ENCODE measurements at places on chromosomes 12 and 14.

GRCh38 chr12:5582541-5582940 is 150.6 kb downstream of the NTF3 start:
- no peak for DNase-seq

GRCh38 chr14:73732006-73732405 is 17.8 kb upstream of the PNMA1 start:
- DNase-seq: no peak

DNA sequence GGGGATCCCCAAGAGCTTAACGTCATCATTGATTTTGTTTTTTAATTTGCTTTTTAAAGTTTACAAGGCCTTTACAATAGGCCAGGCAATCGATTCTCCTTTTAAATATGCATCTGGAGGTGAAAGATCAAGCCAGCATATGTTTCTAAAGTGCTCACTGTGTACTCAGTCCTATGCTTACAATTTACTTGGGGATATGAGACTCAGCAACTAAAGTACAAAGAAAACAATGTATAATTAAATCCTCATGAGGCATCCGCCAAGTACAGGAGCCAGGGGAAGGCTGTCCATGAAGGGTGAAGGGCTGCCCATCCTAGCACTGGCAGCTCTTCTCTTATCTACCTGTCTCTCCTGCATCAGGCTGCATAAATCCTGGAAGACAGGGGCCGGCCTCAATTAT is 11.8 kb downstream of the CCDC92 start:
- no peak for DNase-seq

- no peak for DNase-seq
Observed at GRCh38 chr12:45350861-45351260, 135.0 kb downstream of the ANO6 start.

DNA sequence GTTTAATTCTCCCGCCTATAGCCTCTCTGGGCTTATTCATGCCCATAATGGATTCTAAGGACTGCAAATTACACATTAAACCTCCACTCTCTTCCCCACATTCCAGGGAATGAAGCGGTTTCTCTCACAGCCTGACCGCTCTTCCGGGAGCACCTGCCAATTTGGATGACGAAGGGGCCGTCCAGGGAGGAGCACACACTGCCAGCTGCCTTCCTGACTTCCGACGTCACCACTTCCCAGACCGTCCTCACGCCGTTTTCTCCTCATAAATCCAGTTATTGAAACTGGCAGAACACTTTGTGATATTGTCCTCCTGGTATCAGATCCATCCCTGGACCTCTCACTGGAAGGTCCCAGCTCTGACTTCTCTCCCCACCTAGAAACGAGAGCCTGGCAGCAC is 87.6 kb downstream of the GCH1 start:
- DNase-seq: no peak

- no peak for DNase-seq
Observed at GRCh38 chr14:55546212-55546874, 33.7 kb upstream of the KTN1 start.

- no peak for DNase-seq
Observed at GRCh38 chr12:49872381-49872780, 29.5 kb upstream of the BCDIN3D start.

DNA sequence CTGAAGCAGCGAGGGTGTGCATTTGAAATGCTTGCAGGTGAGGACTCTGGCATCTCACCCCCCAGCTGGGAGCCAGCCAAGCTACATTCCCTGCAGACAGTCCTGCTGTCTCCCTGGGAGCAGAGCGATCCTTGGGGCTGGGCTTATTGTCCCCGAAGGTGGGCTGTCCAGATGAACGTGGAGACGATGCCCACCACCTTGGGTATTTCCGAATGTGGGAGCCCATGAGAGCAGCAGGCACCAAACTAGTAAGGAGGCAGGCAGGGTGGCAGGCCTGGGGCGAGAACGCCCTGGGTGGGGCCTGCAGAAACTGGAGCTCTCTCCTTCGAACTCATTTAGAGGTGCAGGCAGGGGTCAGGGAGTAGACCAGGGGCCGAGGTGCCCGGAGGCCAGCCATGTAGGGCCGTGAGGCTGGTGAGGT is 18.5 kb downstream of the ZBTB42 start:
- DNase-seq: no peak

- no peak for DNase-seq
Observed at GRCh38 chr12:111034886-111035577, 114.7 kb upstream of the MYL2 start.

- DNase-seq: no peak
Observed at GRCh38 chr14:105488781-105489541, 2.1 kb upstream of the TEDC1 start.

DNA sequence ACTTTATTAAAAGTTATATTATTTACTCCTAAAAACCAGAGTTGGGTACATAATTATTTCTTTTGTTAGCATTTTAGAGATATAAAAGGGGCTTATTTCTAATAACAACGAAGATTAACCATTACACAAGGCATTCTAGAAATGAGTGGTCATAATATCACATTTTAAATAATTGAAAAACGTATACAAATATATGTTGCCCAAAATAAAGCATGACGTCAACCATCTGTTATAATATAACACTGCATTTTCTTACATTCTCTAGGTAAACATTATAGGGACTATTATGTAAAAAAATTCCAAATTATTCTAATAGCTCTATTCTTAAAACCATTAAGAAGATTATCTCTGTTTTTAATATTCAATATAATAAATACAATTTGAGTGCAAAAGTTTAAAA is 455.1 kb upstream of the GARIN6 start:
- DNase-seq: no peak

DNA sequence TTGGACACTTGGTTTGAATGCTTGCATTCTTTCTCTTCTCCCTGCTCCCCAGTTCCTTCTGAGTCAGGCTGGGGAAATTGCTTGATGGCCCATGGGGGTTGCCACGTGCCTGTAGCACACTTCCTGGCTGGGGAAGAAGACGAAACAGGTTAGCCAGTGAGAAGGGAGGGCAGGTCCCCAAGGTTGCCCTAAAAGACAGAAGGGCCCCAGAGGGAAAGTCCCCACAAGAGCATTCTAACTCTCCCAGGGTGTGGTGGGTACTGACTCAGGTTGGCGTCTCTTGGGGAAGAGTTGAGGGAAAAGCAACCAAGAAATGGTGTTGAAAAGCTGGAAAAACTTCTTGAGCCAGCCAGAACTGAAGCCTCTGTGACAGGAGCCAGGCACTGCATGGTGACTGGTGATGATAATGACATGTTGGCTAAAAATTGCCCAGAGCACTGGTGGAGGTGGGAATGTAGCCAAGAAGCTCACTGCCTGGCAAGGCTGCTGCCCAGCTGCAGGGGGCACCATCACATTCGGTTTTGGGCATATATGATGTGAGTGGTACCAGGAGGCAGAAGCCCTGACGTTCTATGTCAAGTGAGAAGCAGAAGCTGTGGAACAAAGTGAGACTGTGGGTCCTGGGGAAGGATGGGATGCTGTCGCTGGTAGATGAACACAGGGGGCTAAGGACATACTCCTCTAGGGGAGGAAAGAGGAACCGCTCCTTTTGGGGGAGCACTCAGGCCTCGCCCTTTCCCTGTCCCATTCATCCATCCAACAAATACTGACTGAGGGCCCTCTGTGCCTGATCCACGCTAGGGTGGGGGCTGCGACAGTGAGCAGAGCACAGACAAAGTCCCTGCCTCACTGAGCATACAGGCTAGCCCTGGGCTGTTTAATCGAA is 8.1 kb upstream of the RABGGTA start:
- DNase-seq: no peak

DNA sequence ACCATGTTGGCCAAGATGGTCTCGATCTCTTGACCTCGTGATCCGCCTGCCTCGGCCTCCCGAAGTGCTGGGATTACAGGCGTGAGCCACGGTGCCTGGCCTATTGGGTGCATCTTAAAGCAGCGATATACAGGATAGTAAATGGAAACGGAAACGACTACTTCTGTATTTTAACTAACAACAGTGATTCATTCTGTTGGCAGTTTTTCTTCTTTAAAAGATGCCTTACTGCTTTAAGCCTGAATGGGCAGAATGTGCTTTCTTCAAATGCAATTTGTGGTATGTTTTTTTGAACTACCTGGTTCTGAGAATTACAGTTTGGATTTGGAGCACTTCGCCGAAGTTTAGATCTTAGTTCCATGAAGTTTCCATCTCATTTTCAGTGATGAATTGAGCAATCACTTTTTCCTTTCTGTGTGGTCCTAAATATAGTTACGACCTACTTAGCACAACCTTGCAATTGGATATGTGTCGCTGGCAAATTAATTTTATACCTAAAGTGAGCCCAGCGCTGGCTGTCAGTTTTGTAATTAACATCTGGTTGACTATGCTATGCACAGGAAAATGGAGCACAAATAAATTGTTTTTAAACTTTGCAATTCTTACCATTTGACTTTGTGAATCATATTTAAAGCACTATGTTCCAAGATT is 53.6 kb upstream of the EIF5 start:
- DNase-seq: no peak

DNA sequence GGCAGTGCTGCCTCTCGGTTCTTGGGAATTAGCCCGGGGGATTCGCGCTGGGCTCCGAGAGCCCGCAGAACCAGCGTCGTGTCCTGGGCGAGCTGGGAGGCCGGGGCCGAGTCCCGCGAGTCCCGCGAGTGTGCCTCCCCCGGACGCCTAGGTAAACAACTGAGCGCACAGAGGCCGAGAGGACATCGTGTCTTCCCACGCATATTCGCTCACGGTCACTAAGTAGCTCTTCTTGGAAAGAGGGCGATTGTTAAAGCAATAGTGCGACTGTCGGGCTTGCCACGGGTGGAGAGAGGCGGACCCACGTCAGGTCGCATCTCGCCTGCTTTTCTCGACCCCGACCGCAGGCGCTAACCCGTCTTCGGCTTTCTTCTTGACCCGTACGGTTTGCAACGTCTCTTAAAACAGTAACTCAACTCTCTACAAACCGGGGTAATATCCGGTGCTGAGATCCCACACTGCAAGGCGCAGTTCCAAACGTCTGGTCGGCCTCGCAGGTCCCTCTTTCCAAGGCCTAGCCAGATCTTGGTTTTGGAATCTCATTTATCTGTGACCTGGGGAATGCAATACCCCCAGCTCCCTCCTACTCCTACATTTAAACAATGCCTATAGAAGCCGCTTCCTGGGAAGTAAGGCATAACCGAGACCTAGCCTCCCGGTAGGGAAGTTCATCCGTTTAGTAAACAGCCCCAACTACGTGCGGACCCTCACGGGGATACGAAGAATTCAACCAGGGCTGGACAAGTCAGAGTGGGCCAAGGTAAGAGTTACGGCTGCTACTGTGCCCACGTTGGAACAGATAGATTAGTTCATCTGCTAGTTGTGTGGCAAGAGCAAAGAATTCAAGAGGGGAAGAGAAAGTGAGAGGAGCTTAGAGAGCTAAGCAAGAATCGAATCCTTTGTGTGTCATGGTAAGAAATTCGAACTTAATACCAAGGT is 736 bp upstream of the PHLDA1 start:
- no peak for DNase-seq

DNA sequence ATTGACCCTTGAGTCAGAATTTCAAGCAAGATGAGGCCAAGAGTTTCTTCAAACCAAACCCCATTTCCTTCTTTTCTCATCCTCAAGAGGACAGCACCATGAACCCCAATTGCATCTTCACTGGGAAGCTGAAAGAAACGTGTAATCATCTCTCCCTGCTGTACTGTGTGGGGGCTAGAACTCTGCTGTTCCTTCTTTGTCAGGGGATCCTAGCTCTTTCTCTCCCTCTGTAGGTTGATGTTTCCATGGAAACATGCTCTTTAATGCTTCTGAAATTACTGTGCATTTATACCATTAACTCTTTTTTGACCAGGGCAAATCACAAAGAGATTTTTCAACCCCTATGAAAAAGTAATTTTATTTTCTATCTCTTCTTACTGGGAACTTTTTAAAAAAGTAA is 295.1 kb downstream of the GRIN2B start:
- DNase-seq: no peak

DNA sequence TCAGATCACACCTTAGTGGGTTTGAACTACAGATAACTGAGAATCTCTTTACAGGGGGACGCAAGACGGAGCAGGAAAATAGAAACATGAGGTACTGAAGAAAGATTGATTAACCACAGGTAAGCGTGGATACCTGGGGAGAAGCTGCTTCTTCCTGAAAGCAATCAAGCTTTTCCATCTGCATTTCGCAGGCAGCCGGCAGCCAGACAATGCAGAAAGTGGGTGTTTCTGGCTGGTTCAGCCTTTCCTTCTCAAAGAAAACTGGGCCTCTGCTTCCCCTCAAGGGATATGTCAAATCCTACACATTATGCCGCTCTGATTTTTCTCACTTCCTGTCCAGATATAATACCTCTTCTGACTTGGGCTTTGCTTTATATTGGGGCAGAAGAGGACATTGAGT is 39.1 kb upstream of the PPFIA2 start:
- DNase-seq: no peak

GRCh38 chr12:27779416-27779919 is 565 bp upstream of the KLHL42 start:
- DNase-seq: no peak

DNA sequence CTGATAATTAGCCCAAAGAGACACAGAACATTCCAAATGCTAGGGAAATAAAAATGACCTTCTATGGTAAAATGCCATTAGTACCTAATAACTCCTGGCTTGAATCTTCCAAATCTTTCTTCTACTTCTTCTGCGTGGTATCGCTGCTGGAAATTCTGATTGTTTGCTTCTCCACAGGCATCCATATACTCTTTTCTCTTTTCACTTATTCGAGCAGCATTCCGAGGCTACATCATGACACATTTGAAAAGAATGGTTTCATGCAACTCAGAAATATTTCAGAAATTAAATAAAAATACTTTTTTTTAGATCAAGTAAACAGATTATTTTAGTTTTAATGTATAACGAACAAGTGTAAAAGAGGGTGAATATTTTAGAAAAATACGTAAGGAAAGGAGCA is 18.9 kb downstream of the ZCCHC8 start:
- DNase-seq: no peak

- no peak for DNase-seq
Observed at GRCh38 chr14:77212943-77213678, 31.5 kb downstream of the TMEM63C start.

GRCh38 chr12:99911967-99912366 is 72.8 kb downstream of the ANKS1B start:
- no peak for DNase-seq

DNA sequence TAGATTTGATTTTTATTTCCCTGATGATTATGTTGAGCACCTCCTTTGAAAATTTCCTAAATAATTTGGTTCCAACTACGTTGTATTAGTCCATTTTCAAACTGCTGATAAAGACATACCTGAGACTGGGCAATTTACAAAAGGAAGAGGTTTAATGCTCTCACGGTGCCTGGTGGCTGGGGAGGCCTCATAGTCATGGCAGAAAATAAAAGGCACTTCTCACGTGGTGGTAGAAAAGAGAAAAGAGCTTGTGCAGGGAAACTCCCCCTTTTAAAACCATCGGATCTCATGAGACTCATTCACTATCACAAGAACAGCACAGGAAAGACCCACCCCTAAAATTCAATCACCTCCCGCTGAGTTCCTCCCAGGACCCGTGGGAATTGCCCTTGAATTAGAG is 372.3 kb downstream of the RPL10L start:
- no peak for DNase-seq

- DNase-seq: no peak
Observed at GRCh38 chr12:53191096-53191884, 10.6 kb upstream of the CSAD start.

GRCh38 chr12:127548123-127548553 is 718.8 kb upstream of the TMEM132C start:
- DNase-seq: no peak
